ENCODE measurements at places on chromosomes 5 and 9. TPM values are rescaled to one million over a fixed set of nuclear protein-coding genes. Genes with fewer than 3 reads are reported as not detected.
A peak's percentile ranks its signal among the peaks of the same experiment; 100 is the strongest.

DNA sequence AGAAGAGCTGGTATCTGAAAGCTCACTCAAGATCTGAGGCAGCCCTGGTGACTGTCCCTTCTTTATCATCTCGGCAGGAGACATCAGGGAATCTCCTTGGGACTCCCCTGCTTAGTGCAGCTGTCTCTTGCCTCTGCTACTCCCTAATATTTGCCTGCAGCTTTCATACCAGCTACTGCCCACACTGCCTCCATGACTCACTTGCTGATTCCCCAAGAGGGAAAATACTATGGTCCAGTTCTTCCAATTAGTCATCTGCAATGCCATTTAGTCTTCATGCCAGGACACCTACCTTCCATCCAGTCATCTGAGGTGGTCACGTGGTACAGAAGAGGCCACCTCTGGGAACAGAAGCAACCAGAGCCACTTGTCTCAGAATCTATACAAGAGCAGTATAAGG is 270.8 kb downstream of the NTRK2 start:
- H3K36me3 ChIP-seq: no peaks in the 10 kb centered on the region
- no peak for DNase-seq
- H3K27ac ChIP-seq: no peak overlapping the region

- H3K27ac ChIP-seq: no peak overlapping the region
- DNase-seq: no peak
- no peak overlapping the region for H3K4me3 ChIP-seq
- H3K27me3 ChIP-seq: no peaks in the 10 kb centered on the region
- no peaks in the 10 kb centered on the region for H3K4me1 ChIP-seq
Observed at GRCh38 chr9:109799792-109800191, 19.8 kb downstream of the PALM2AKAP2 start.

PCDHB13 gene
- 5.7 TPM for total RNA-seq

PCDHB5 gene
- total RNA-seq: 3.1 TPM

GRXCR2 gene
- not detected for total RNA-seq

NOXA1 gene
- 2.9 TPM for total RNA-seq

GRCh38 chr9:134917431-134918373 is at the start of gene FCN1:
TSS of gene FCN1 (minus strand) at chr9:134917912. CDS start at chr9:134917871, 41 bp downstream.
- H3K27ac ChIP-seq: no peak within 1 kb of the TSS
- H3K36me3 ChIP-seq: no peaks in the 10 kb centered on the region
- no peak within 1 kb of the TSS for H3K4me3 ChIP-seq
- peaks cover 7% of the 10 kb centered on the region for H3K27me3 ChIP-seq
- DNase-seq: no peak

C9orf153 gene
- not detected for total RNA-seq

GRCh38 chr9:94212091-94212490 is 47.0 kb upstream of the ZNF169 start:
- no peak for DNase-seq
- H3K36me3 ChIP-seq: no peaks in the 10 kb centered on the region
- no peaks in the 10 kb centered on the region for H3K4me1 ChIP-seq
- no peak overlapping the region for H3K4me3 ChIP-seq

- peak within 1 kb of the TSS; percentile 52 for H3K27ac ChIP-seq
- H3K4me3 ChIP-seq: no peak within 1 kb of the TSS
- no peak for DNase-seq
Observed at GRCh38 chr9:127778280-127779135, at the start of gene SH2D3C. TSS of gene SH2D3C (minus strand) at chr9:127778666. CDS start at chr9:127778627, 39 bp downstream.

GRCh38 chr5:178417391-178417811 is 172.8 kb downstream of the COL23A1 start:
- H3K4me3 ChIP-seq: no peak overlapping the region
- no peaks in the 10 kb centered on the region for H3K36me3 ChIP-seq
- DNase-seq: no peak
- no peaks in the 10 kb centered on the region for H3K4me1 ChIP-seq
- H3K27ac ChIP-seq: no peak overlapping the region
- peaks cover 4% of the 10 kb centered on the region for H3K27me3 ChIP-seq
